ENCODE measurements at places on chromosomes 3 and 15.
A peak's percentile ranks its signal among the peaks of the same experiment; 100 is the strongest.

DNA sequence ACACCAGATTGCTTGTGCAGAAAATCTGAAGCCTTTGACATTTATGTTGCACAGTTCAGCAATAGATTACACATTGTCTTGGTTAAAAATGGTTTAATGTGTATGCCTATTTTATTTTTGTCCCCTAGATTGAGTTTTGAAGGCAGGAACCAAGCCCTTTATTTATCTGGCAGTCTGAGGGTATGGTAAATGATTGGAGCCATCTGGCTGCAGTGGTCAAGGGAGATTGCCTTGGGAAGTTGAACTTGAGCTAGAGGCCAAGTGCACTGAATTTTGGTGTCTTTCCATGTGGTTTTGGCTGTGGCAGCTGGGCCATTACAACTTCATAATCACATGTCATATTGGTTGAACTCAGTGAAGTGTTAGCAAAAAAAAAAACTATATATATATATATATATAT lies 248.7 kb upstream of the C2CD4B start:
- DNase-seq, result no peak

- no peak for DNase-seq
Observed at GRCh38 chr15:56653107-56653506, 80.2 kb downstream of the ZNF280D start.

DNA sequence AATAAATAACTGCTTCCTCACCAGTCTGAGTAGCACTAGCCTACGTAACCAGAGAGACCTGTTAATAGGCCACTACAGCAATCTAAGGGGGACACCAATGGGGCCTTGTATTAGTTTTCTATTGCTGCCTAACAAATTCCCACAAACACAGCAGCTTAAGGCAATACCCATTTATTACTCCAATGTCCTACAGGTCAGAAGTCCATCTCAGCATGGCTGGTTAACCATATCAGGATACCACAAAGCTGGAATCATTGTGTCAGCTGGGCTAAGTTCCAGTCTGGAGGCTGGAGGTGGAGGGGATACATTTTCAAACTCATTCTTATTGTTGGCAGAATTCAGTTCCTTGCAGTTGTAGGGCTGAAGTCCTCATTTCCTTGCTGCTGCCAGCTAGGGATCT lies 331.9 kb downstream of the ULK4 start:
- no peak for DNase-seq

DNA sequence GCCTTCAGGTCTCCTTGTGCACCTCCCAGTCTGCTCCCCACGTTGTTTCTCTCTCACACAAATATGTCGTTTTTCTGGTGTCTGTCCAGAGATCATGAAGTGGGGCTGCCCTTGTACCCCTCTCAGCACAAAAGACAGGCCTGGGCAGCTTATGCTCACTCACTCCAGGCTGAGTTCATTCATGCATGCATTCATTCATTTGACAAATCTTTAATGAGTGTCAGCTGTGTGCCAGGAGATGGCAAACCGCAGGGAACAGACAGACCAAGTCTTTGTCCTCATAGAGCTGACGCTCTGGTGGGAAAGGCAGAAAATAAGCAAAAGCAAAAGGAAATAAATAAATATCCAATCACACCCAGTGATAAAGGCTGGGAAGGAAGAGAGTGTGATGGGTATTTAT lies 7.6 kb upstream of the TRH start:
- DNase-seq, result no peak

GRCh38 chr3:150307311-150308036 lies 100.6 kb upstream of the TSC22D2 start:
- DNase-seq, result no peak

GRCh38 chr15:77659350-77660321 lies 26.9 kb upstream of the LINGO1 start:
- DNase-seq, result peak; percentile 44

DNA sequence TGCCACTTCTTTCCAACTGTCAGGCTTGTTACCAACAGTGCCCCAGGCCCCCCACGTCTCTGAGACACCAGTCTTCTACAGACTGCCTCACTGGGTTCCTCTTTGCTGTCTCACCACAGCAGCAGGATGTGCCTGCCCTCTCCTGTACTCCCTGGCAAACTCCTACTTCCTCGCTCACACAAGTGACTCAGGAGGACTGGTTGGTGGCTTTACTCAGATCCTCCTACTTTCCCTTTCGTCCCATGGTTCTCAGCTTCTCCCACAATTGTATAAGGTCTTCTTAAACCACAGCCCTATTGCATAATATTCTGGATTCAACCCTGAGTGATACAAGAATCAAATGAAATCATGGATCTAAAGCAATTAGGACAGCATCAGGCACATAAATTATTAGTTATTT lies 246.6 kb upstream of the PROK2 start:
- peak; percentile 87 for DNase-seq

DNA sequence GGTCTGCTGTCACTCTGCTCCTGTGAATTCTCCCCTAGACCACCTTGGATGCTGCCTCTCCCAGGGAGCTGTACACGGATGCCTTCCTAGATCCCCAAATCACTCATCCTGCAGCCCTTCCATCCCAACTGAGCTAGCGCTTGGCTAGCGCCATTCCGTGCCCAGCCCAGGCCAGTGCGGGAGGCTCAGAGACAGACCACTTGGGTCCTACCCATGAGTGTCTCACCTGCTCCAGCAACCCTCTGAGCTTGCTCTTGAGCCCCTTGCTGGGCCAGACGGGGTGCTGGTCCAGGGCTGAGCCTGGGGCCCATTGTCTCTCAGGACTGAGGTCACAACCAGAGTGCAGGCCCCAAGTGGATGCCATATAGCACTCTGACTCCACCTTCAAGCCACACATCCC lies 17.7 kb downstream of the SH2D7 start:
- DNase-seq, result no peak

DNA sequence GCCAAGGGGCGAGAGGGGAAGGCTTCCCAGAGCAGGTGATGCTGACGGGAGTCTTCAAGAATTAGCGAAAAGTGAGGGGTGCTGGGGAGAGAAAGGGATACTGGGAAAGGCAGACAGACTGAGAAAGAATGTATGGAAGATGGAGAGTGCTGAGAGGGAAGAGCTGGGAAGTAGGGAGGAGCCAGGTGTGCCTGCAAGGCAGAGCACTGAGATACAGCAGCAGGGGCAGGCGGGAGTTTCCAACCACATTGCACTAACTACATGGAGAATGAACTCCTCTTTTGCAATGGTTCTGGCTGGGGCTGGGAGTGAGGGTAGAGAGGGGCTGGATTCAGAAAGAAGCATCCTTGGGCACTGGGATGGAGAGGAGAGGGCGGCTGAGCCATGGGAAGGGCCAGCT lies 16.0 kb upstream of the CRABP1 start:
- no peak for DNase-seq

- DNase-seq, result no peak
Observed at GRCh38 chr15:53404930-53405493, 354.5 kb downstream of the WDR72 start.

DNA sequence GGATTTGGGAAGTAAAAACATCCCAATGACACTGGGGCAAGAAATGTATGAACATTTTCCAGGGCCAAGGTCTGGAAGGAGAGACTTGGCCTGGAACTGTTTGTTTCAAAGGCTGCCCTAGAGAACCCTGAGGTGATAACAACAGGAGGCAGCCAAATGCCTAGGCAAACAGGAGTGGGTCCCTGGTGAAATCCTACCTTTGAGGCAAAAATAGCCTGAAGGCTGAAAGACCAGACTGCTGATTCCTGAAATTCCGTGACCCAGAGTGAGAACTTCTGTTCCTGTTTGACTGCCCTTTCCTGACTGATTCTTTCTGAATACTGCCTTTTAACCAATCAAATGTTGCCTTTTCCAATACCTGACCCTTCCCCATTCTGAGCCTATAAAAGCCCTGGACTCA lies 196.4 kb downstream of the NSUN3 start:
- no peak for DNase-seq

- DNase-seq, result no peak
Observed at GRCh38 chr15:71892335-71892734, 82.0 kb downstream of the NR2E3 start.

DNA sequence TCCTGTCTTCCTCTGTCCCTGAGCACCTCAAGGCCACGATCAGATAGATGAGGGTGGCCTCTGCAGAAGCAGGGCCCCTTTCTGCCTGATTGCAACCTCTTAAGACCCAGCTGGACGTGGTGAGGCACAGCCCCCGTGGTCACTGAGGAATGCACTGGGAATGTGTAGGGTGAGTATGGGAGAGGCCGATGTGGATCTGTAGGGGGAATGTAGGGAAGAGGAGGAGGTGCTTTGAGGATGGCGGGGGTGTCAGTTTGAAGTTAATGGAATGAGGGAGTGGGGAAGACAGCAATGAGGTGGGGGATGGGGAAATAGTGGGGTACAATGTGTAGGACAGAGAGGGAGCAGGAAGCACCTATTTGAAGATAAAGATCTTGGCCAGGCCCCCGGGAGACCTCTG lies 785 bp upstream of the IQCF5 start:
- DNase-seq, result no peak

DNA sequence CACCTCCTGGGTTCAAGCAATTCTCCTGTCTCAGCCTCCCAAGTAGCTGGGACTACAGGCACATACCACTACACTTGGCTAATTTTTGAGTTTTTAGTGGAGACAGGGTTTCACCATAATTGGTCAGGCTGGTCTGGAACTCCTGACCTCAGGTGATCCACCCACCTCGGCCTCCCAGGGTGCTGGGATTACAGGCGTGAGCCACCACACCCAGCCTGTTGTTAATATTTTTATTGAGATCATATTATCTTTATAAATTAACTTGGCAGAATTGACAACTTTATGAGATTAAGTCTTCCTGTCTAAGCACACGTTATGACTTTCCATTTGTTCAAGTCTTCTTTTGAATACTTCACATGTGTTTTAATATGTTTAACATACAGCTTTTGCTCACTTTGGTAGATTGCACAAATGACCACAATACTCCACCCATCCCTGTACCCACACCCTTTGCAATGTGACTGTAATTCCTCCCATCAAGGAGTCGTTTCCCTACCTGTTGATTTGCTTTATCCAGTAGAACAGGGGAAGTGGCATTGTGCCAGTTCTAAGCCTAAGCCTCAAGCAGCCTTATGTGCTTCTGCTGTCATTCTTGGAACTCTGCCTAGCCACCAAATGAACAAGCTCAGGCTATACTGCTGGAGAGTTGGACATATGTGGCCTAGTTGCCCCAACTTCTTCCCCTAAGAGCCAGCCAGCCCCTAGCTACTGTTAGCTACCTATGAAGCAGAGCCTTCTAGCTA lies 8.2 kb downstream of the XYLB start:
- DNase-seq, result no peak

GRCh38 chr15:33292717-33293307 lies 18.0 kb upstream of the RYR3 start:
- peak; percentile 70 for DNase-seq

DNA sequence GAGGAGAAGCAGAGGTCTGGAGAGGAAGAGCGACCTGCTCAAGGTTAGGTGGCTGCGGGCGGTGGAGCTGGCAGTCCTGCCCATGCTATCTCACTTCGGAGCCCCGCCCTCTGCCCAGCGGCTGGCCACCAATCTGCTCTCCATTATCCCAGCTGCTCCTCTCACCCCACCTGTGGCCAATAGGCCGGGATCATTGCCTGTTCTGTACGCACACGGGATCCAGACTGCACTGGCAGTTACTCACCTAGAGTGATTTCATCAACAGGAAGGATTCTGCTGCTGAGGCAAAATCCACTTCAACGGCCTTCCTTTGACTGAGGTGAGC lies 100.6 kb downstream of the TLE3 start:
- DNase-seq, result no peak

DNA sequence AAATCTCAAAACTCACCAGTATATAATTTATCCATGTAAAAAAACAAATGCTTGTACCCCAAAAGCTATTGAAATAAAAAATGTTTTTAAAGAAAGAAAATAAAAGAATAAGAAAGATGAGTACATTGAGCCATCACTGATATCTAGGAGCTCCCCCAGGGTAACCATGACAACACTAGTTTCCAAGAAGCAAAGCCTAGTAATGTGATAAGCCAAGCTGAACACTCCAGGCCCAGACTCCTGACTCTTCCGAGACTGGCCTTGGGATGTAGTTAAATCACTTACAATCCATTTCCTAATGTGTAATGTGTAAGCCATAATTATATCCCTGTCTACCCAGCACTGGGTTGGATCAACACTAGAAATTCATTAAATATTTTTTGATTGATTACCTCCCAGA lies 21.1 kb upstream of the ATP8B4 start:
- no peak for DNase-seq

GRCh38 chr15:100247228-100248225 lies 94.2 kb downstream of the ADAMTS17 start:
- DNase-seq, result no peak
